ENCODE measurements at places on chromosomes 16 and 17.
A peak's percentile ranks its signal among the peaks of the same experiment; 100 is the strongest.

DNA sequence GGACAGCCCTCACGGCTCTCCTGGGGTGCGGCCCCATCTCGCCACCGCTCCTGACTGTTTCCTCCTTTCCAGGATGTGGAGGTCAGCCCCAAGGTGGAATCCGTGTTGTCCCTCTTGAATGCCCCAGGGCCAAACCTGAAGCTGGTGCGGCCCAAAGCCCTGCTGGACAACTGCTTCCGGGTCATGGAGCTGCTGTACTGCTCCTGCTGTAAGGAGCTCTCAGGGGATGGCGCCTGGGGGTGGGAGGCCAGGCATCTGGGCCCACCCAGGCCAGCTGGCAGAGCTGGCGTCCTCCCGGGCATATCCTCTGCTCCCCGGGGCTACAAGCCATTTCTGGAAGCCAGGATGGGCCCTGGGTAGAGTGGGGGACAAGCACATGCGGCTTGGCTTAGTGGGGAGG, 13.2 kb downstream of the IL34 start:
- no peak for DNase-seq

DNA sequence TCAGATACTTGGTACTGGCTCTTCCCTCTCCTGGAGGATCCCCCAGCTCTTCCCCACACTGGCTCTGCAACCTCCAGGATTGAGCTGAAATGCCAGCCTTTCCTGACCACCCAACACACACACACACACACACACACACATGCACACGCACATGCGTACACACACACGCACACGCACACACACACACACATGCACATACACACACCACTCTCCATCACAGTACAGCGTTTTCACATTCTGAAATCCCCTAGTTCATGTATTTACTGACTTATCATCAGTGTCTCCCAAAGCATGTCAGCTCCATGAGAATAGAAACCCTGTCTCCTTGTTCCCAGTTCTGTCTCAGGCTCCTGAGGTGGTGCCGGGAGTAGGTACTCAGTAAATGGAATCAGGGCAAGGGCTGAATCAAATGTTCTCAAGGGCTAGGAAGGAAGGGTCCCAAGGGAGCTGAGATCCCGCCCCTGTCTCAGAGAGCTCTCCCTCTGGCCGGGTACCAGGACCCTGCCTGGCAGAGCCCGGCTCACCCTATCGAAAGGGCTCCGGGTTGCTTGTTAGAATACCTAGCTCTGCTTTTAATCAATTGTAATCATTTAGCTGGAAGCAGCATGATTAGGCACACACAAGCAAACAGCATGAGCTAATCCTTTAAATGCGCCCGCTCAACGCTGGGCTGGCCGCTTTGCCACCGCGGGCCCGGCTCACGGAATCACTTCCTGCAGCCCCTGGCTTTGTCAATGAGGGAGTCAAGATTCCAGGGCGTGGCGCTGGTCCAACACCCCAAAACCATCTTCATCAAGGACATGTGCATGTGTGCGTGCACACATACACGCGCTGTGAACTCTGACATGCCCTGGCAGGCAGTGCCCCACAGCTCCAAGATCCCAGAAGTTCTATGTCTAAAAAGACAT, 140.7 kb downstream of the C16orf78 start:
- DNase-seq: no peak

DNA sequence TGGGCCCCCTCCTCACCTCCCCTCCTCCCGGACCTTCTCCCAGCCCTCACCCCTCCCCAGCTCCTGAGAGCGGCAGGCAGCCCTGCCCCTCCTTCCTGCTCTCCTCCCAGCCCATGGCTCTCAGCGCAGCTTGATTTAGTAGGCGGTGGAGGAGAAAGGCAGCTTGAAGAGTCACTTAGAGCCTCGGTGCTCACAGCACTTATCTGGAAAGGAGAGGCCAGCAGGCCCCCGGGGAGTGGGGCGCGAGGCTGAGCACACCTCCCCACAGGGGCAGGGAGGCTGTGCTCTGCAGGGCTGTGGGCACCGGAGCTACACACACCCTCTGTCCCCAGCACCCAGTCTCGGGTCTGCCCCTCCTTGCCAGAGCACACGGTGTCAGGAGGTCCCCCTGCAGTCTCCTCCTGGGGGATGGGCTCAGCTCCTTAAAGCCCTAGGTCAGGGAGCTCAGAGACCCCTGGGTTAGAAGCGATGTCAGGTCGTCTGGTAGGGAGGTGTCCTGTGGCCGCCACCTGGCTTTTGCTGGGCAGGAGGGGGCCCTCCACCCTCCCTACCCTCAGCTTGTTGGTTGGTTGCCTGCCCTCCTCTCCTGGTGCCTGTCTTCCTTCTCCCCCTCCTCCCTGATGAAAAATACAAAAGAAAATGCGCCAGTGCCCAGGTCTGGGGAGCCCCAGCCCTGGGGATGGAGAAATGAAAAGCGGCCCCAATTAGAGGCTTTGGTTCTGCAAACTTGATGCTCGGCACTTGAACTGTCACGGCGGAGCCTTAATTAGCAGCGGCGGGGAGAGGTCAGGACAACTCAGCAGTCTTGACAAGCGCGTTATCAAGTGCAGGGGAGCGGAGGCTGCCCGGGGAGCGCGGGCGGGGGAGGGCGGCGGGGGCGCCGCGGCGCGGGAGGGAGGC, 151.1 kb upstream of the GSE1 start:
- peak; percentile 30 for DNase-seq

DNA sequence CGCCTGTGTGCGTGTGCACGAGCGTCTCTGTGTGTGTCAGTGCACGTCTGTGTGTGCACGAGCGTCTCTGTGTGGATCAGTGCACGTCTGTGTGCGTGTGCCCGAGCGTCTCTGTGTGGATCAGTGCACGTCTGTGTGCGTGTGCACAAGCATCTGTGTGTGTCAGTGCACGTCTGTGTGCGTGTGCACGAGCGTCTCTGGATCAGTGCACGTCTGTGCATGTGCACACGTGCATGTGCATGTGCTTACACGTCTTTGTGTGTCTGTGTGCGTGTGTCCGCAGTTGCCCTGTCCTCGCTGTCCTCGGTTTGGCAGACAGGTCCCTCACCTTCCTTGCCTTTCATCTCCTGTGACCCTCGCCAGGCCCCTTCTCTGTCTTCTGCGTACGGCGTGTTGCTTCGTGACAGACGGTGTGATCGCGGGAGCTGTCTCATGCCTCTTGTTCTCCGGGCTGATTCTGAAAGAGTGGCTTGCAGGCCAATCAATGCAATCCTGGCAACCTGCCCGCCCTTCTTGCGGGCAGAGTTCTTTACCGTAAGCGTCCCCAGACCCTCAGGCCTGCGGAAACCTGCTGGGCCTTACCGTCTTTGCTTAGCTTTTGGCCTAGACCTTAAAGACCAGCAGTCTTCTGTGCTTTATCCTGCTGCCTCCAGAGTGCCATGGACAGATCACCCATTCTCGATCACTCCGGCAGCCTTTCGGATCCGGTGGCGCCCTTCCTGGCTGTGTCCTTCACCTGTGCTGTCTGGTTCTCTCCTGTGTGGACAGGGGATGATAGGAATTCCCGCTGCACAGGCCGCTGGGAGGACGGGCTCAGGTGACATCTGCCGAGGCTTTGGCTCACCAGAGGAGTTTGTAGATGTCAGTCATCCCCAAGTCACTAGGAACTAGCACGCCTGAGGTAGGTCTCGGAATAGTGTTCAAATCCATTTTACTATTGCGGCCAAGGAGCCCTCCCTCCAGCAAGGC, 18.5 kb downstream of the MLYCD start:
- no peak for DNase-seq

- DNase-seq: no peak
These were observed 10.9 kb downstream of the MMP2 start for GRCh38 chr16:55489956-55490265.

DNA sequence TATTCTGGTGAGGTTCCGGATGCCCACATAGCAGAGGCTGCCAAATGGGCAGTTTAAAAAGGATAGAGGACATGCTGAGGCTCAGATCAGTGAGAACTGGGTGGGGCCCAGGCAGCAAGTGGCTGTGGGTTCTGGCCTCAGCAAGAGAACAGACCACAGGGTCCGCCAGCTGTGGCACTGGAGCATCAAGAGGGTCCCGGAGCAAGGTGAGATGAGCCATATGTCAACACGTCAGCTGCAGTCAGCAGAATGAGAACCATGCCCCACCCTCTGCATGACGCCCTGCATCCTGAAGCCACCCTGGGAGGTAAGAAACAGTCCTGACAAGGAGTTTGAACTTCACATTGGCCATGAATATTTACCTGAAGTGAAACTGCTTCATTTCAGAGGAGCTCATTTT, 20.1 kb upstream of the CCL5 start:
- DNase-seq: no peak

DNA sequence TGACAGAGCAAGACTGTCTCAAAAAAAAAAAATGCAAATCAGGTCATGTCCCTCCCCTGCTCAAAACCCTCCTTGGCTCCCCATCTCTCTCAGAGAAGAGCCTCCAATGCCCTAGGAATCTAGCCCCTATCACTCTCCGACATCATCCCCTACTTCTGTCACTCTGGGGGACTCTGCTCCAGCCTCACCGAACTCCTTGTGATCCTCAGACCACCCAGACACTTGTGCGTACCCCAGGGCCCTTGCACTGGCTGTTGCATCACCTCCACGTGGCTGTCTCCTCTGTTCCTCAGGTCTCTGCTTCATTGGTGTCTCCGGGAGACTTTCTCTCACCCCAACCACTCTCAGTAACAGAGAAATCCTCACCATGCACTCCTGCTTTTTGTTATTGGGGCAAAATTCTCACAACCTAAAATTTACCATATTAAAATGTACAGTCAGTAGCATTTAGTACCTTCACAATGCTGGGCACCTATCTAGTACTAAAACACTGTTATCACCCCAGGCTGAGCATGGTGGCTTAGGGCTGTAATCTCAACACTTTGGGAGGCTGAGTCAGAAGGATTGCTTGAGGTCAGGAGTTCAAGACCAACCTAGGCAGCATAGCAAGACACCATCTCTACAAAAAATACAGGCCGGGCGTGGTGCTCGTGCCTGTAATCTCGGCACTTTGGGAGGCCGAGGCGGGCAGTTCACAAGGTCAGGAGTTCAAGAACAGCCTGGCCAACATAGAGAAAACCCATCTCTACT, 15.2 kb downstream of the PLA2G10 start:
- no peak for DNase-seq

All from activated CD4-positive, alpha-beta T cell treated with anti-CD3 and anti-CD28 coated beads, Interleukin-2, amount 50 U/mL, for 1 hour (primary cell).